HTR-8/SVneo (cell line): ENCODE measurements at places on chromosomes 4 and X.
A peak's percentile ranks its signal among the peaks of the same experiment; 100 is the strongest.

- no peak for DNase-seq
Measured at GRCh38 chr4:83757121-83757621, 221.3 kb downstream of the GPAT3 start.

- no peak for DNase-seq
Measured at GRCh38 chr4:65311120-65311519, 359.2 kb downstream of the EPHA5 start.

DNA sequence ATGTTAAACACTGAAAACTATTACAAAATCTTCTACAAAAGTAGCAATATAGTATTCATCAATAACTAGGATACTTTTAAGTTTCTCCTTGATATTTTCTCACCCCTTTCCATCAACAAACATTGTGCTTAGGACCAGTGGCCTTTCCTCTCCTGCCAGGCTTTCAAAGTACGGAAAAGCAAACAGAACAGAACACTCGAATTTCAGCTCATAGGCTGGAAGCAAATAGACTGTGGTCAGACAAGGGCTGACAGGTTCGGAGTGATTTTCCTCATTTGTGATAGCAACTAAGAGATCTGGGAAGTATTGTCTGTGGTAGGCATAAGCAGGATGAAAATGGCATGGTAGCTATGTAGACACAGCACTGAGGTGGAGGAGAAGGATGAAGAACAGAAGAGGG is 68.6 kb upstream of the SORBS2 start:
- no peak for DNase-seq

DNA sequence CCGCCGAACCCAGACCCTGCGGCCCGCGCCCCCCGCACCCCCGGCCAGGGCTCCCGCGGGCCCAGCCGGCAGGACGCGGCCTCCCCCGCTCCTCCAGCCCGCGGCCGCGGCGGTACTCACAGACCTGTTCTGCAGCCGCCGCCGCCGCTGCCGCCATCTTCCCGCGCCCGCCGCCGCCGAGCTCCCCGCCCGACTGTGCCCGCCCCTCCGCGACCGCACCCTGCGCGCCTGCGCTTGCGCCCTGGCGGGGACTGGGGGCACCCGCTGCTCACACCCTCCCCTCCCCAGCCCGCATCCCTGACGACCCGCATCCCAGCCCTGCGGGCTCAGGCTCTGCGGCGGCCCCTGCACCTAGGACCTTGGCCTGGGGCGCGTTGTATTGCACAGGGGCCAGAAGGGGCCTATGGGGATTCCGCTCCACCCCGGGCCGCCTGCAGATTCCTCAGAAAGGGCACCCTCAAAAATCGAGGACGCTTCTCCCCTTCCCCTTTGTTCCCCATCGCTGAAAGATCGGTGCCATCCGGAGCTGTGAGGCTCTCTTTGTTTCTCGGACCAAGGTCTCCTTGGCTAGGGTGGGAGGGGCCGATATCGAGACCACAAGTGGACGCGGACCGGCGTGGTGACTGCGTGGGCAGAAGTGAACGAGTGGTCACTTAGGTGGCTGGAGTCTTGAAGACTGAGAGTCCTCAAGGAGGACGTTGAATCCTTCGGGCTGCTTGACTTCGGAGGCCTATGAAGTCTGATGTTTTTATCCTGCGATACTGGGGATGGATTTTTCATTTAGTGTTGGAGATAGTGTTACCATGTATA is at the start of gene SGCB:
Gene SGCB, minus strand, starts transcription at position 197 of the 810 bp plus-strand sequence. Its CDS starts 40 bp downstream, at position 157.
- DNase-seq = peak; percentile 57

DNA sequence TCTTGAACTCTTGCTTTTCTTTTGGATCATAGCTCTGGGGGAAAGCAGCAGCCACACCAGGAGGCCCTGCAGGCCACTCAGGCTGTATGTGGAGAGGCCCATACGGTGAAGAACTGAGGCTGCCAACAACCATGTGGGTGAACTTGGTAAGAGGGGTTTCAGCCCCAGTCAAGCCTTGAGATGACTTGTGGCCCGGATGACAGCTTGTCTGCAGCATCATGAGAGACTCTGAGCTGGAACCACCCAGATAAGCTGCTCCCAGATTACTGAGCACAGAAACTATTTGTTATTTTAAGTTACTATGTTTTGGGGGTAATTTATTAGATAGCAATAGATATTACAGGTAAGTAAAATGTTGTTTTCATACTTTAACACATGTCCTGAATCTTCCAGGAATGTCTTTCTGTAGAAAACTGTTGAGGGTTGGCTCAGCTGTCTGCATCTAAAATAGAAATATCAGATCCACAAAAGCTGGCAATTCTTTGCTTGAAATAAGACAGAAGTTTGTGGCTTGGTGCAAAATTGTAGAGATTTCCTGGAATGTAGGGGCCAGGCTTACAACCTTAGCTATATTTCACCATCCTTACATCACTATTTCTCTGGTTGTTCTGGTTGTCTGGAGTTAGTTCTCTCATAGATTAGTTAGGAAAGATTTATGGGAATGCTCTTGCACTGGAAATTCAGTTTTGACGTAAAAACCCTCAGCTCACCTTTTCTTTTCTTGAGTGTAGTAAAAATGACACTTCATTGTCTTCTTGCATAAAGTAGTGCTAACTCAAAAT is 272.1 kb downstream of the RAPGEF2 start:
- DNase-seq = no peak

DNA sequence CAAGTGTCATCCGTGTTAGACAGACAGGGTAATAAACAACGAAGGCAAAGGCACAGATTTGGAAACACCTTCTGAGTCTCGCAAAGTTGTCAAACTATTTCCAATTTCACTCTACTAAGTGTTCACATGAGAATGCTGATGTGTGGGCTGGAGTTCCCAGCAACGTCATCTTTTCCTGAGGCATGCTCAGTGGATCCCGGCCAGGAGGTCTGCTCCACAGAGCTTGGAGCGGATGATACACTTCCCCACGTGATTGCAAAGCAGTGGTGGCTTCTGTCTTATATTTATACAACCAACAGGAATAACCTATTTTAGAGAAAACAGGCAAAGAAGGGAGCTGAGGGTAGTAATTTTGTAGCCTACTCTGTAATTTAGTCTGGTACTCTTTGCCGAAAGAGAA is 40.1 kb upstream of the PDK3 start:
- no peak for DNase-seq

DNA sequence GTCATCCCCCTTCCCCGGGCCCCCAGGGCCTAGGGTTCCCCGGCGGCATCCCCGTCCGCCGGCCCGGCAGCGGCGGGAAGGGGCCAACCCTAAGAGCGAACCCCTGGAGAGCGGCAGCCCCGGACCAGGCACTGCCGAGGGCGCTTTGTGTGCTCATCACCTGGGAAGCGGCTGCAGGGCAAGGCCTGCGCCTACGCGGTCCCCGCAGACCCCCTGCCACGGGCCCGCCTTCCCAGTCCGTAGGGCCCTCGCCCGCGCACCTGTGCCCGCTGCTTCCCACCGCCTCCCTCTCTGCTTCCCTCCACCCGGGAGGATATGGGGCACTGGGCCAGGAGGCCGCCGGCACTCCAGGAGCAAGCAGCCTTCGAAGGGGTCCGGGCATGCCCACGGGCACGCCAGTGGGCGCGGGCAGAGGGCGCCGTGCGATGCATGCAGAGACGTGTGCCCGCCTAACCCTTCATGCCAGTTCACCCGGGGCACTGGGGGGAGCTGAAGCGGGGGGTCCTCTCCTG is 2.6 kb downstream of the FLNA start:
- no peak for DNase-seq
